ENCODE measurements at places on chromosomes 1 and 21.

DNA sequence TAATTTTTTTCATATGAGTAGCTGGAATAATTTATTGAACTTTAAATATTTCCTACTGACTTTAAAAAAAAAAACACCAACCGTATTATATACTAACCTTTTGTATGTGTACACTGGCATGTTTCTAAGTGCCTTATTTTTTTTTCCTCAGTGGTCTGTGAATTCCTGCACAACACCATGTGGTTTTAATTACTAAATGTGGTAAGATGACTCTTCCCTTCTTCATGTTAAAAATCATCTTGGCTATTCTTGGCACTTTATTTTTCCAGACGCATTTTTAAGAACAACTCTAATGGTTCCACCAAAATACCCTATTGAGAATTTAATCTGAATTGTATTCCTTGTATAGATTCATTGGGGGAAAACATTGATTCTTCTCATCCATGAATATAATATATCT lies 28.4 kb downstream of the PPP2R5A start:
- DNase-seq = no peak

GRCh38 chr1:45009956-45010854 lies 919 bp downstream of the HECTD3 start:
- peak; percentile 18 for DNase-seq

DNA sequence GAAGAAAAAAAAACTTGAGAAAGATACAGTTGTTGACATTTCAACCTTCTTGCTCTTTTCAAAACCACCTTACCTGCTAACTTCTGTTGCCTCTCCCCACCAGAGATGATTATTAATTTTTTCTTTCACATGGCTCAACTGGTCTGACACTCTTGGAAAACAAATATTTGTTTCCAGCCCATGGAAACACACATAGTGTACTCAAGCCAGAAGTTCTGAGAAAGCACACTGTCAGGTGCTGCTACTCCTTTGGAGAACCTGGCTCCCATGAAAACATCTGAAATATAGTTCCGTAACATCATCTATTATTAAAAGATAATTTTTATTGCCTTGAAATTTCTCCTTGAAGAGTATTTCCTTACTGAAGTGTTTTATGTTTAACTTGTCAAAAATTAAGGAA lies 145.0 kb upstream of the C1orf105 start:
- no peak for DNase-seq

- DNase-seq = no peak
These were observed 50.7 kb downstream of the ARHGEF16 start for GRCh38 chr1:3505161-3505560.

GRCh38 chr21:35682904-35683549 lies 377.3 kb downstream of the SETD4 start:
- DNase-seq = no peak

GRCh38 chr1:244386595-244386994 lies 65.1 kb downstream of the ADSS2 start:
- DNase-seq = no peak

DNA sequence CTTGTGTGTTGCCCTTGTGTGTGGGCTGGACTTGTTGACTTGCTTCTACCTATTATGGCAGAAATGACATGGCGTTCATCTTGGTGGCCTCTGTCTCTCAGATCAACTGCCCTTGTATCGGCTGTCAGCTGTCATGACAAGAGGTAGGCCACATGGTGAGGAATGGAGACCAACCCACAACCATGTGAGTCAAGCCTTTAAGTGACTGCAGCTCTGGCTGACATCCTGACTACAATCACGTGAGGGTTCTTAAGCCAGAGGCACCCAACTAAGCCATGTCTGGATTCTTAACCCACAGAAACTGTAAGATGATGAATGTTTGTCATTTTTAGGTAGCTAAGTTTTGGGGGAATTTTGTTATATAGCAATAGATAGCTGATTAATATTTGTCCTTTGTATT lies 82.1 kb downstream of the KCND3 start:
- no peak for DNase-seq

GRCh38 chr1:100074604-100075395 lies 57.9 kb downstream of the SASS6 start:
- no peak for DNase-seq

DNA sequence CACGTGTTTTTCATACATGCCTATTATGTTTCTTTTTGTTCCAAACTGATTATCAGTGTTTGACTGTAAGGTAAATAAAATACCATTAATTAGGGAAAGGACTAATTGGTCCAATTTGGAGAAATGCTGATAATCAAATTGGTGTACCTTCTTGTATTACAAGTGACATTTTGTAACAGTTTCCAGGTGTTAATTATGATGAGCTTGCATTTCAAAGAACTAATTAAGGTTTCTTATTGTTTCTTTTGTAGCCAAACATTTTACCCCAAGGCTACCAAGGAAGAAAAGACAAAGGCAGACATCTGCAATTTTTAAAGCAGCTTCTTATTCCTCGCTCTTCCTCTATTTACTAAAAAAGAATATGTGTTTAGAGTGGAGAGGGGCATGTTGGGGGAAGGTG lies 88.7 kb upstream of the GRIK1 start:
- DNase-seq = no peak

GRCh38 chr1:207349979-207350378 lies 28.5 kb downstream of the CD55 start:
- no peak for DNase-seq
